ENCODE measurements at places on chromosomes 2 and 18.

- no peak for DNase-seq
These were observed 147.3 kb upstream of the SLC14A2 start for GRCh38 chr18:45467945-45468344.

GRCh38 chr2:234947556-234947955 lies 4.3 kb upstream of the SH3BP4 start:
- no peak for DNase-seq

- DNase-seq, result no peak
These were observed 16.4 kb downstream of the EMX1 start for GRCh38 chr2:72933646-72934151.

DNA sequence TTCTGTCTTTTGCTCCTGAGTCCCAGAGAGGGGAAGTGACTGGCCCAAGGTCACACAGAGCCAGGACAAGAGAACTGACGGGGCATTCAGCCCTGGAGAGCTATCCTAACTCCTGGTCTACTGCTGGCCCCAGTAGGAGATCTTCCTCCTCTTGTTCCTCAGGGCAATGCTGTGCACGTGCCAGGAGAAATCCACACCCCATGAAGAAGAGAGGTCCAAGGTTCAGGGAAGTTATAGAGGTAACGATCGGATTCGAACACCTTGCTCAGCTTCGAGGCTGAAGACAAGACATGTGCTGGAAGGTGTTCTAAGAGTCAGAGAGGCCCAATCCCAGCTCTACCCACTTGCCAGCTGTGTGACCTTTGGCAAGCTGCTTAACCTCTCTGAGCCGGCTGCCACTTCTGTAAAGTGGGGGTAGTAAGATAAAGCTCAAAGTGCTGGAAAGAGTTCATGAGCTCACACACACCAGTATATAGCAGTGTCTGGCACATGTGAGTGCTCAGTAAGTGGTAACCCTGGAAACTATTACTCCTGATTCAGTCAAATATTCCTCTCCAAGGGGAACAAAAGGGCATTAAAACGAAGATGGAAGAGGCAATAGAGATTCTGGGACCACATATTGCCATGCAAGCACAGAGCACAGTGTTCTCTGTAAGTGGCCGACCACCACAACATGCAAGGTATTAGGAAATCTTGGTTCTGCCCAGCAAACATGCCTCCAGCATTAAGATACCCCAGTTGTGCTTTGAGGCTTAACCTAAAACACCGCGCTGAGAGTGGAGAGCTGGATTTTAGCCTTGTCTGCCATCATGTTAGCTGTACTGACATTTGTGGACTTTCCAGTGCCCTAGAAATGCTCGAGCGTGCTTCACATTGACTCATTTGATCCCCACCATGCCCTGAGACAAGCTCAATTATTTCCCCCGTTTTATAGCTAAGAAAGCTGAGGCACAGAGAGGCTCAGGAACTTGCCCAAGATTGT lies 25.6 kb downstream of the SERTAD2 start:
- DNase-seq, result no peak

GRCh38 chr2:69013840-69014821 lies 1.2 kb downstream of the ANTXR1 start:
- DNase-seq, result no peak

GRCh38 chr2:46690825-46691224 lies 211.5 kb downstream of the TMEM247 start:
- no peak for DNase-seq

DNA sequence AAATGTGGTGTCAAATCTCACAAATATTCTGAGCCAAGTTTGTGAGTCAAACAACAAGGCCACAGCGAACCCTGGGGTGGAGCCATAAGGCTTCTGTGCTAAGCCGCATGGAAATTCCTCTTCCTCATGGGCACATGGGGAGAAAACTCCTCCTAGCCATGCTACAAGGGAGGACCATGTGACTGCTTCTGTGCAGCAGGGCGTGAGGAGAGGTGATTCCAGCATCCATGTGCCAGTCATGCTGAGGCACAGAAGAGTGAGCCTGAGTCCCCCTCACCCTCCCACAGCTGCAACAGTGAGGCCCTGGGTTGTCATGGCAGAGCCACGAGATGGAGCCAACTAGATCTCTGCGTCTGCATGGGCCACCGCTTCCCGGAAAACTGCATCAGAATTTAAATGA lies 488.8 kb upstream of the RAB6C start:
- DNase-seq, result no peak

DNA sequence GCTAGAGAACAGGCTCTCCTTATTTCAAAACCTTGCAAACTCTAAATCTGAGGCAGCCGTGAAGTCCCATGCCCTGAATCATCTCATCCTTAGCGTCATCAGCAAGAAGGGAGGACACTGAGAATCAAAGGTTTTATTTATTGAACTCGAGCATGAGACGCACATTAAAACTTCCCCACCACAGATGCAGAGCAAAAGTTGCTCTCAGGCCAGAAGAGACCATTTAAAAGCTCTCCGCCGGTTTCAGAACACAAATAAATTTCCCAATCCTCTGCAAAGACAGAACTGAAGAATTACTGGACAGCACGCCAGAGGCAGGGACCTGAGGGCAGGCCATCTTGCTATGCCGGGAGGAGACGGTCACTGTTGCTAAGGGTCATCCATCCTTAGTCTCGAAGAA lies 1.3 kb downstream of the AMMECR1L start:
- DNase-seq, result no peak

DNA sequence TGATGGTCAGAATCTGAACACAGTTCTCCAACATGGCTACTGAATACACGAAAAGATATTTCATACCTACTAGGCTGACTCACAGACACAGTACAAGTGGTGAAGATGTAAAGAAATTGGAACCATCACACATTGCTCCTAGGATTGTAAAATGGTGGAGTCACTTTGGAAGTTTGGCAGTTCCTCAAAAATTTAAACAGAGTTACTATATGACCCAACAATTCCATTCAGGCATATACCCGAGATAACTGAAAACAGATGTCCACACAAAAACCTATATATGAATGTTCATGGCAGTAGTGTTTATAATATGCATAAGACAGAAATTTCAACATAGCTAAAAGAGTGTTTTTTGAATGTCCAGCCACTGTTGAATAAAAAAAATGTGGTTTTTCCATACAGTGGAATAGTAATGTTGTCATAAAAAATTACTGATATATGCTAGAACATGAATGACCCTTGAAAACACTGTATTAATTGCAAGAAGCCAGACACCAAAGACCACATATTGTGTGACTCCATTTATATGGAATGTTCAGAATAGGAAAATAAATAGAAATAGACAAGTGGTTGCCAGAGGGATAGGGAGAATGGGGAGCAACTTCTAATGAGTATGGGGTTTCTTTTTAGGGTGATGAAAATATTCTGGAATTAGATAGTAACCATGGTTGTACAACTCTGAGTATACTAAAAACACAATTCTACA lies 10.1 kb downstream of the RMP24 start:
- no peak for DNase-seq

DNA sequence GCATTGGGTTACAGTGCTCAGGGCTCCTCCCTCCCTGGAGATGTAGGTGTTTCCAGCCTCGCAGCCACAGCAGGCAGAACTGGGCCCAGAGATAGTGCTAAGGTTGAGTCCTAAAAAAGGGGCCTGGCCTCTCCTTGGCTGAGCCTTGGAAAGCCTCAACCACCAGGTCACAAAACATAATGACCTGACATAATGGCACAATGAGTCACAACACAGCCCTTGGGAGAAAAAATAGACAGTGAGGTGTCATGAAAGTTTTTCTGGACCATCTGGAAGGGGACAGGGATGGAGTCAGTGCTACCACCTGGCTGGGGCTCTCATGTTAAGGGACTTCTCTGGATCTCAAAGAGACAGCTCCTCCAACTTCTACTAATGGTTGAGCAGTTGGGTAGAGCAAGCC lies 92.4 kb upstream of the LCLAT1 start:
- DNase-seq, result no peak

DNA sequence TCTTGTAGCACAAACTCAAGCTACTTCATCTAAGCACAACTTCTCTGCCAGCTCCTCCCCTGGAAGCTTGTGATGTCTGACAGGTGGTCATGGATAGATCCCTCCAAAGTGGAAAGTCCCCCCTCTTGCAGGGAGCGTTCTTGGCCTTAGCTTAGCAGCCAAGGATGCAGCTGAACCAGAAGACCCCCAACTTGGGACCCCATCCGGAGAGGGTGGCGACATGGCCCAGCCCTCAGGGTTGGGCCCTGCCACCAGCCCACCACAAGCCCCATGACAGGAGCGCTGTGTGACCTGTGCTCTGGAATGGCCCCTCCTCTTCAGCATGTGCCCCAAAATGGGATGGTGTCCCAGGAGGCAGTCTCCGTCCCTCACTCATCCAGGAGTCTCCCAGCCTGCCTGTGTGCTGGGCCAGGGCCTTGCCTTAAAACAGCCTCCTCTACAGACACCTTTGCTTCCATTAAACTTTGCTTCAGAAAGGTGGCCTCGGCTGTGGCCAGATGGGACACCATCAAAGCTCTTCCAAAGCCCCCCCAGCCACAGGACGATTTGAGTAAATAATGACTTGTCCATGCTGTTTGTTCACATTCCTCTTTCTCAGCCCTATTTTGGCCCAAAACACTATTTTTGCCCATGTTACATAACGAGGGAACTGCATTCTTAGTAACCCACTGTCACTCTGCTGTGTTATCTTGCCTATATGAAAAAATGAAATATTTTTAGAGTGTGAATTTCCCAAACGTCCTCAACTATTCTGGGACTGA lies 122.1 kb downstream of the RAB3GAP1 start:
- no peak for DNase-seq

GRCh38 chr2:207239754-207240494 lies 74.2 kb upstream of the KLF7 start:
- no peak for DNase-seq

DNA sequence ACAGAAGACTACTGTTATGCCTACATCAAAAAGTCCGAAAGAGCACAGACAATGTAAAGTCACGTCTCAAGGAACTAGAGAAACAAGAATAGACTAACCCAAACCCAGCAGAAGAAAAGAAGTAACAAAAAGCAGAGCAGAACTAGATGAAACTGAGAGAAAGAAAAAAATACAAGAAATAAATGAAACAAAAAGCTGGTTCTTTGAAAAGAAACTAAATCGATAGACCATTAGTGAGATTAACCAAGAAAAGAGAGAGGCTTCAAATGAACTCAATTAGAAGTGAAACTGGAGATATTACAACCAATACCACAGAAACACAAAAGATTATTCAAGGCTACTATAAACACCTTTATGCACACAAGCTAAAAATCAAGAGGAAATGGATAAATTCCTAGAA lies 271.8 kb downstream of the MBD2 start:
- DNase-seq, result no peak

DNA sequence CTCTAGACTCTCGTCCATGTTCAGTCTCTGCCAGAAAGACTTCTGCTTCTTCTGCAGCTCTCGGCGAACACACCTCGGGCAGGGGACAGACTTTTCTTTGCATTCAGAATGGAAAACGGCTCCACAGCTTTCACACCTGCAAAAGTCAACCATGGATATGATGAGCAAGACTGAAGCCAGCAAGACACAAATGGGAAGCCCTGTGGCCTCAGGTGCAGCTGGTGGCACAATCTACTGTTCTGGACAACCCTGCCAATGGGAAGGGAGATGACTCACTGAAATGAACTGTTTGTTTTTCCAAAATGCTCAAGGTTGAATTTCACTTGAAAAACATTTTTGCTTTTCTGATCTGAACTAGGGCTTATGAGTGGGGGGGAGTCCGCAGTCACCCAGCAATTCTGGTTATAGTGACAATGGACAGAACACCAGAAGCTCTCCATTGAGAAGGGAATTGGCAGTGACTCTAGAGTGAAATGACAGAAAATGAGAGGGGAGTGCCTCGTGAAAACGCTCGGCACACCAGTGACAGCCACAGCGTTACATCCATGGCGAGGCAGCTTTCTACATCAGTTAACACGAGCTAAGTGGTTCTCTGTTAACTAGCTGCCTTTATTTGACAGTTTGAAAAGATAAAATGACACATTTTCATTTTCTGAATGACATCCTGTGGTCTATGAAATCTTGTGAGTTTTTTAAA lies 58.8 kb upstream of the FZD5 start:
- DNase-seq, result no peak

DNA sequence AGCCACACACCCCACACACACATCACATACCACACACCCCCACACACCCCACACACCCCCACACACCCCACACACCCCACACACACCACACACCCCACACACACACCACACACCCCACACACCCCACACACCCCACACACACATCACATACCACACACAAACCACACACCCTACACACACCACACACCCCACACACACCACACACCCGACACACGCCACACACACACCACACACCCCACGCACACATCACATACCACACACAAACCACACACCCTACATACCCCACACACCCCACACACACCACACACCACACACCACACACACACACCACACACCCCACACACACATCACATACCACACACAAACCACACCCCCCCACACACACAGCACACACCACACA lies 22.4 kb downstream of the TWIST2 start:
- no peak for DNase-seq

DNA sequence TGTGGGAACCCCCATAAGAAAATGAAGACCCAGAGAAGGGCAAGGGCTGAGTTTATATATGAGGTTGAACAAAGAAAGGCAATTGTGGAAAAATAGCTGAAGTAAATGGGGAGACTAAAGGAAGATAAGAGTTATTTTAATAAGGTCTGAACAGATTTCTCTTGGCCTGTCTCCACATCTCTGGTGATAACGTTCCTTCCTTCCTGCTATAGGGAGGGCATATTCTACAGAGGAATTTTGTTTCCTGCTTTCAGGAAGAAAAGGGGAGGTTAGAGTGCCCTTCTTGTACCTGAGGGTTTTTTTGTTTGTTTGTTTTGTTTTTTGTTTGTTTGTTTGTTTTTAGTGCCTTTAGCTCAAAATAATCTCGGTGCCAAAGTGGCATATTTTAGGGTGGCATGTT lies 31.6 kb downstream of the MOGAT1 start:
- DNase-seq, result no peak

- no peak for DNase-seq
These were observed 109.7 kb downstream of the NOL4 start for GRCh38 chr18:34114996-34115395.

DNA sequence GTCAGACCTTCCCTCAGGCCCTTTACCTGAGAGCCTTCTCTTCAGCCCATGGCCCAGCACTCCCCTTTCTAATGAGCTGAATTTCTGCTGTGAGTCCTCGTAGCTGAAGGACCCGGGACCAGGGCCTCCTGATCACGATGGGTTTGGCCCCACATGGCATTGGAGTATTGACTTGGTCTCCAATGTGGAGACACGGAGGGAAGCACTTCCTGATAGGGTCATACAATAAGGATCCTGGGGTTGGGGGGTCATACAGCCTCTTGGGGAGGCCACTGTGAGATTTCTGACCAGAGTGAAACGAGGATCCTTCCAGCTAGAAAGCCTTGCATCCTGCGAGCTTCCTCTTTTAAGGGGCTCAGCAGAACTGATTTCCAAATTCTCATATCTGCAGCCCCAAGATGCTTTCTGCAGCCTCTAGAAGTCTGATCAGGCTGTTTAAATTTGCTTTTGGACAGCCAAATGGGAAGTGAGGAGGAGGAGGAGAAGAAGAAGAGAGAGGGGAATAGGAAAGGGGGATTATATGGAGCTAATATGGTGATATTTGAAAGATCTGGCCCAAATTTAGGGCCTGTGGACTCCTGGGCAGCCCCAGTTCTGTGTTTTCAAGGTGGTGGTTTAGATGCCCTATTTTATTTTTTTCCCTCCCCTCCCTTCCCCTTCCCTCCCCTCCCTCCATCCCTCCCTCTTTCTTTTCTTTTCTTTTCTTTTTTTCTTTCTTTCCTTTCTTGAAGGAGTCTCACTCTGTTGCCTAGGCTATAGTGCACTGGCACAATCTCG lies 38.9 kb downstream of the RHOB start:
- no peak for DNase-seq

All from NCI-H2171 (cell line).